ENCODE measurements at places on chromosomes 5 and 9.

DNA sequence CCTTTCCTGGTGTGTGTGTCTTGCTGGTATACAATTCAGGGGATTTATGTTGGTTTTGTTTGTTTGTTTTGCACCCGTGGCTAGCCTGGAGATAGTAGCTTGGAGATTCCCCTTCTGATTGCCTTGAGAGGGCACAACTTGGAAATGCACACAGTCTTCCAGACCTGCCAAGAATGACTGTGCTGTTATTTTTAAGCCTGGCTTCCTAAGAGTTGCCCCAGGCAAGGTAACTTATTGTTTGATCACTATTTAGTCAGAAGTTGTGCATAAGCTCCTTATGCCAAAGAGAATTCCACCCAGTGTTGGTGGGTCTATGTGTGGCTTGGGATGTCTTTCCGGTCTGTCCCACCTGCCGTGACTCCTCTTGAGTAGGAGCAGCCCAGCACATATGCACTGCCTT lies 421.9 kb upstream of the KCNN2 start:
- no peak for DNase-seq

DNA sequence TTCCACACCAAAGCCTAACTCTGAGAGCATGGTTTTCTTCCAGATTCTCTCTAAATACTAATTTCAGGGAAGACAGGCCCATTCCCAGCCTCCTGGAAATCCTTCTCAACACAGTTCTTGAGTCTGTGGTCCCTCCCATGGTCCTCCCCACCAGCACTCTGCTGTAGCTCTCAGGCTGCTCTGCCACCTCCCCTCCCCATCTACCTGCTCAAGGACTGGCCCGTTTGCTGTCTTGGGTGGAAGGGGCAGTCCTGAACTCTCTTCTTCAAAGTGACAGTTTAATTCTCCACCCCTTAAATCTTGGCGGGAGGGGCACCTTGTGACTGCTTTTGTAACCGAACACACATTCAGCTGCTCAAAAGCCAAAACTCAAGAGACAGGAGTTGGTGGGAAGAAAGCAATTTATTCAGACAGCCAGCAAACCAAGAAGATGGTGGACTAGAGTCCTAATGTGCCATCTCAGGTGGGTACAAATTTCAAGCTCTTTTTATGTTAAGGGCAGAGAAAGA lies 7.6 kb upstream of the LCN15 start:
- DNase-seq = no peak

DNA sequence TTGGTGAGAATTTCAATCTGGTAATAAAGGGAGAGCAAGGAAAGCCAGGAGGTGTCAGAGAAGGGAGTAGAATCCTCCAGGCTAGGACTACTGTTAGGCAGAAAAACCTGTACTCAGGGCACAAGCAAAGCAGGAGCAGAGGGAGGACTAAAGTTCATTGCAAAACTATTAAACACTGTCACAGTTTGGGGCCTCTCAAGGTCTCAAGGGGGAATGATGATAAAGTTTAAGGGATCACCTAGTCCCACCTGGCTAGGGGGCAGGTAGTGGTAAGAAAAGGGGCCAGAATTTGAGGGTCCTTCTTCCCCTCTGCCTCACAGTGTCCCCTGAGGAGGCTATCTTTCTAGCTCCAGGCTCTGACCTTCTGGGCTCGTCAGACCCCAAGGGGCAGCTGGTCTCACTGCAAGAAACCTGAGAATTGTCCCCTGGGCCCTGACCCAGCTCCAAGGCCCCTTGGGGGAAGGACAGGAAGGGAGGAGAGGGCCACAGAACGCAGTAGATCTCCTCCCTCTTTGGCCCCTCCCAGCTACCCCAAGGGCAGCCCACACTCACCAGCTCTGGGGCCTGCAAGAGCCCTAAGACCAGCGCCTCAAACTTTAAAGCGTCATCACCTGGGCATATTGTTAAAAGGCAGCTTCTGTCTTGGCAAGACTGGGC lies 974 bp downstream of the CCDC69 start:
- no peak for DNase-seq

DNA sequence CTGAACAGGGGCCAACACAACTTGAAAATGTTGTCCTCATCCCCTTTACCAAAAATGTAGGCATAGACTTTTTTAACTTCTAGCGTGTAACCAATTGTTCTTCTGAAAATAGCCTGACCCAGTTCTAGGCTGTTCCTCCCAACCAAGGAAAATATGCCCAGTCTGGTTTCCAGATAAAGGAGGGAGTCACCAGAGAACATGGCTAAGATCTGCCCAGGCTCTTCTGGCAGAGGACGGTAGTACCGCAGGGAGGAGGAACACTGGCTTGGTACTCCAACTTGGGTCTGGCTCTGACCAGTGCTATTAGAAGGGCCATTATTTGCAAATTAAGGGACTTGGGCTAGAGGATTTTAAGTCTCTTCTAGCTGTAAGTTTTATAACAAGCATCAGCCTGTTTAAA lies 63.1 kb downstream of the GRAMD2B start:
- DNase-seq = no peak

DNA sequence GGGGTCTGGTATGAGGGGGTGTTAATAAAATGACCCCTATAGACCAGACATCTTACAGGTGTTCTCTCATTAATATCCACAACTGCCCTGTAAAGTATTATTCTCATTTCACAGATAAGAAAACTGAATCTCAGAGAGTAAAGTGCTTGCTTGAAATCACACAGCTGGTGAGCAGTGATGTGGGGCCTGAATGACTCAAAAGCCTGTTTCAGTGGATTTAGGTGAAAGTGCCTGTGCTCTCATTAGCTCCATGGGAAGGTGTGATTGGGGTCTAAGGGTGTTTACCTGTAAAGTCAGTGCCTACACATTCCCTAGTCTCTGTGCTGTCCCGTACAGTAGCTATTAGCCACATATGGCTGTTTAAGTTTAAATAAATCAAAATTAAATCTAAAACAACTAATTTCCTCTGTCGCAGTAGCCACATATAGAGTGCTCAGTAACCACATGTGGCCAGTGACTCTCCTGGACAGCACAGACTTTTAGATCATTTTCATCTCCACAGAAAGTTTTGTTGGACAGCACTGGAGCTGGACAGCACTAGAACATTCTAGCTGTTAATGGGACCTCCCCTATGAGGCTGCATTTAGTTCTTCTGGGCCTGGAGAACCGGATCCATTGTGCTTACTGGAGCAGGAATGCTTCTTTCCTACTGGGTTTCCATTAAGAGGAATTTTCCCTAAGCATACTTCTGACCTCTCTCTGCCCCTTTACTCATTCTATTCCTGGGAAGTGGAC lies 52.5 kb upstream of the SEMA6A start:
- DNase-seq = no peak

DNA sequence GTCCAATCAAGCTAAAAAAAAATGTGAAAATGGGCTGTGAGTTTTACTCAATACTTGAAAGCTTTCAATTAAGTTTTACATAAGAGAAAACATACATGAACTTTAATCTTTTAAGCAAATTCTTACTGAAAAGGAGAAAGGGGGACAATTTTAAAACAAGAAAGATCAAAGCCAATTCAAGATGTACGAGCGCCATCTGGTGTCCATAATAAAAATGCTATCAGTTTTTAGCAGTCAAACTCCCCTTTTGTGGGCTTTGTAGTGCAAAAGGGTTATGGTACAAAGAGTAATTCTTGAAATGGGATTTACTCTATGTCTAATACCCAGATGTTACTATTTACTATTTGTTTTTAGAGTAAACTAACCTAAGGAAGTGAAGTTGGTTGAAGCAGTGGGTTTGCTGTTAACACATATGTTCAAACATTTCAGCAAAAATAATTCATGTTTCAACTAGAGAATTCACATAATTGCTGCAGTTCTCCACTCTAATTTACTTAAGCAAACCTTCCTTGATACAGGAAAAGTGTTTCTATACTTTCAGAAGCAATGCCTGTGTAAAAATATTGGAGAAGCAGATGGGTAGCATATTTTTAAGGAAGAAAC lies 228.2 kb upstream of the TYRP1 start:
- DNase-seq = no peak

GRCh38 chr5:178104492-178104891 lies 8.8 kb upstream of the N4BP3 start:
- no peak for DNase-seq

- DNase-seq = no peak
Measured at GRCh38 chr5:161098516-161098915, 246.5 kb upstream of the ATP10B start.

GRCh38 chr9:7273575-7273974 lies 515.8 kb downstream of the KDM4C start:
- DNase-seq = no peak

GRCh38 chr5:111453295-111453694 lies 59.0 kb downstream of the STARD4 start:
- DNase-seq = no peak

GRCh38 chr9:11632691-11633090 lies 1019.9 kb upstream of the PTPRD start:
- DNase-seq = no peak

DNA sequence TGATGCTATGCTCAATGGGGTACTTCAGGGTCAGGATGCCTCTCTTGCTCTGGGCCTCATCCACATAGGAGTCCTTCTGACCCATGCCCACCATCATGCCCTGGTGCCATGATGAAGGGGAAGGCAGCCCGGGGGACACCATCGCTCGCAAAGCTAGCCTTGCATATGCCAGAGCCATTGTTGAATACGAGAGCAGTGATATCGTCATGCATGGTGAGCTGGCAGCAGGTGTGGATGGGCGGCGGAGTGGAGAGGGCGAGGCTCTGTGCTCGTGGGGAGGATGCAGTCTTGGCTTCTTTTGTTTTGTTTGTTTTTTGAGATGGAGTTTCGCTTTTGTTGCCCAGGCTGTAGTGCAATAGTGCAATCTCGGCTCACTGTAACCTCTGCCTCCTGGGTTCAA lies 17.2 kb upstream of the SPZ1 start:
- DNase-seq = no peak

GRCh38 chr9:15735083-15735857 lies 182.4 kb downstream of the CCDC171 start:
- no peak for DNase-seq

Measured in inflammatory macrophage (primary cell).